T-helper 17 cell (primary cell): ENCODE measurements at places on chromosomes 1 and 21. TPM values are rescaled to one million over a fixed set of nuclear protein-coding genes. Genes with fewer than 3 reads are reported as not detected.

- peak overlapping the region; percentile 22 for H3K4me3 ChIP-seq
- H3K4me1 ChIP-seq = peaks cover 17% of the 10 kb centered on the region
- H3K36me3 ChIP-seq = peaks cover 2% of the 10 kb centered on the region
- no peak for DNase-seq
Measured at GRCh38 chr1:46065405-46065804, 67.0 kb downstream of the PIK3R3 start.

DNA sequence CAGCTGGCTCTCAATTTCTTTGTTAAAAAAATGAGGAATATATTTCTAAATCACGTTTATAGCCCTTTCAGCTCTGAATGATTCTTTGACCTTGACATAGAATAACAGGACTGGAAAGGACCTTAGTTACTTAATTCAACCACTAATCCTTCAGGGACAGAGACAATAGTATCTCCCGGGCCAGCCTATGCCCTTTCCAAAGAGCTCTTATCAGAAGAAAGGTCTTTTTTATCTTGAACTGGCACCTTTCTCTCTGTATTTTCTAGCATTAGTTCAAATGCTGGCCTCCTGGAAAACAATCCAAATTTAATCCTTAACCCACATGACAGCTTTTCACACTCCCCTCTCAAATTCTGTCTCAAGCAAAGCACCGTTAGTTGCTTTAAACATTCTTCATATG lies 44.8 kb upstream of the FBXO28 start:
- no peak overlapping the region for H3K27ac ChIP-seq
- no peaks in the 10 kb centered on the region for H3K36me3 ChIP-seq
- no peak overlapping the region for H3K4me3 ChIP-seq
- peaks cover 8% of the 10 kb centered on the region for H3K4me1 ChIP-seq
- DNase-seq = no peak

- no peak overlapping the region for H3K4me3 ChIP-seq
- peaks cover 6% of the 10 kb centered on the region for H3K27me3 ChIP-seq
- DNase-seq = no peak
- no peak overlapping the region for H3K27ac ChIP-seq
- H3K4me1 ChIP-seq = peaks cover 3% of the 10 kb centered on the region
Measured at GRCh38 chr1:74583397-74583796, 71.0 kb upstream of the LRRC53 start.

GRCh38 chr21:14569868-14570267 lies 23.8 kb upstream of the SAMSN1 start:
- DNase-seq = no peak
- H3K27ac ChIP-seq = no peak overlapping the region
- no peaks in the 10 kb centered on the region for H3K4me1 ChIP-seq
- no peak overlapping the region for H3K4me3 ChIP-seq

DNA sequence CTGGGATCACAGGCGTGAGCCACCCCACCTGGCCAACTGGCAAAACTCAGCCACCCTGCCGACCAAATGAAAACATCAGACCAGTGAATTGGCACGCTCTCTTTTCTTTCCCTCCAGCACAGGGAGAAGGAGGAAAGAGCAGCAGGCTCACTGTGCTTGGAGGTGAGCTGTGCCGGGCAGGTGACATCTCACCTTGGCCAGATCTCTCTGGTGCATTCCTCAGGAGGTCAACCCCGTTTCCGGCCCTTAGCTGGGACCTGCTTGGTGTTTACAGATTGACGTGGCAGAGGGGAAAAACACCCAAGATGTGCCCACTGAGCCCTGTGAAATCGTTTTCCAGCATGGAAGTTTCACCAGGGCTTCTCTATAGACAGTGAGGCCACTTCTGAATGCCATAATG lies 45.1 kb downstream of the TMEM51 start:
- no peaks in the 10 kb centered on the region for H3K4me1 ChIP-seq
- DNase-seq = no peak
- H3K27me3 ChIP-seq = peaks cover 19% of the 10 kb centered on the region
- H3K4me3 ChIP-seq = no peak overlapping the region
- H3K27ac ChIP-seq = no peak overlapping the region
- no peaks in the 10 kb centered on the region for H3K36me3 ChIP-seq

OSCP1 gene
- 0.99 TPM for total RNA-seq

CLDN19 gene
- total RNA-seq = not detected

FOXO6 gene
- 1.8 TPM for total RNA-seq

PLA2G2C gene
- 0.25 TPM for total RNA-seq

GRCh38 chr21:28018741-28019669 lies 973.7 kb downstream of the LTN1 start:
- H3K27ac ChIP-seq = no peak overlapping the region
- H3K36me3 ChIP-seq = no peaks in the 10 kb centered on the region
- peak overlapping the region; percentile 8 for H3K4me3 ChIP-seq
- H3K27me3 ChIP-seq = no peaks in the 10 kb centered on the region
- H3K4me1 ChIP-seq = no peaks in the 10 kb centered on the region
- no peak for DNase-seq
